ENCODE measurements at places on chromosomes 2 and 18. TPM values are rescaled to one million over a fixed set of nuclear protein-coding genes. Genes with fewer than 3 reads are reported as not detected.

The KCNG3 gene
- total RNA-seq, result 0.41 TPM

- no peak for DNase-seq
Measured at GRCh38 chr2:58473165-58473564, 232.0 kb upstream of the FANCL start.

- DNase-seq, result no peak
Measured at GRCh38 chr2:106759966-106760365, 126.0 kb downstream of the ST6GAL2 start.

DNA sequence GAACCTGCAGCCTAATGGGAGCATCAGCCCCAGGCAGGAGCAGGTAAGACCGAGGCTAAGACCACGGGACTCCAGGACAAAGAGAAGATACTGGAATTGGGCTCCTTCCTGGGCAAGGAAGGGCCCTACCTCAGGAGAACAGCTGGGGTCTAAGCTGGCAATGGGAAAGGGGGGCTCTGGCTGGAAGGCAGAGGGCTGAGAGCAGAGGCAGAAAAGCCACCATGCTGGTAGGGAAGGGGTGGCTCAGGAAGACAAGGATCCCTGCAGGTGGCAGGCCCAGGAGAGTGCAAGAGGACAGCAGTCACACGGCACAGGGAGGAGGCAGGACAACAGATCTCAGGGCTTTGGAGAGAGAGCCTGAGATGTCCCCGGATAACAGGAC, 203.5 kb downstream of the NDUFA10 start:
- DNase-seq, result no peak

The KRCC1 gene
- total RNA-seq, result 19.7 TPM

GRCh38 chr2:74777161-74777900, 56.6 kb upstream of the HK2 start:
- no peak for DNase-seq

Data from uterus (tissue), 4 donors.